T-helper 9 cell (primary cell): ENCODE measurements at places on chromosomes 1 and 21.

DNA sequence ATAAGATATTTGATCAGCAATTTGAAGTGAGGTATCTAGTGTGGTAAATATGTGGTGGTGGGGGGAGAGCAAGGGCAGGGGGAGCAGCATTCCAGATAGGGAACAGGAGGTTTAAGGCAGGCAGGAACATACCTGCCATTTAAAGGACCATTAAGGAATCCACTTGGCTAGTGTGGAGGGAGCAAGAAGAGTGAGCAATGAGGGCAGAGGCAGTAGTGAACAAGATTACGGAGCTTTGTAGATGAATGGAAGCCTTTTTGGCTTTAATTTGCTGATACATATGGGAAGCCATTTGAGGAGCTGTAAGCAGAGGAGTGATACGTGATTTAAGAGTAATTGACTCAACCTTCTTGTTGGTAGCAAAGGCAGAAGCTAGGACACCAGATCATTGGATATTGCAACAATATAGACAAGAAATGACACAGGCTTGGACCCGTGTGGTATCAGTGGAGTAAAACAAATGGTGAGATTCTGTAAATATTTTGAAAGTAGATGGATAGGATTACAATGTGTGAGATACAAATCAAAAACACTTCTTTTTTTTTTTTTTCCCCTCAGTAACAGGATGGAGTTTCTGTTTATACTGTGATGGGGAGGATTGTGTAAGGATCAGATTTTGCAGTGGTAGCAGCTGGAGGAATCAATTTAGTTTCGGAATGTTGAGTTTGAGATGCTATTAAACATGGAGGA lies 73.8 kb upstream of the B3GALT2 start:
- DNase-seq: no peak

GRCh38 chr21:42396799-42397745 lies 1.2 kb upstream of the TMPRSS3 start:
- no peak for DNase-seq

DNA sequence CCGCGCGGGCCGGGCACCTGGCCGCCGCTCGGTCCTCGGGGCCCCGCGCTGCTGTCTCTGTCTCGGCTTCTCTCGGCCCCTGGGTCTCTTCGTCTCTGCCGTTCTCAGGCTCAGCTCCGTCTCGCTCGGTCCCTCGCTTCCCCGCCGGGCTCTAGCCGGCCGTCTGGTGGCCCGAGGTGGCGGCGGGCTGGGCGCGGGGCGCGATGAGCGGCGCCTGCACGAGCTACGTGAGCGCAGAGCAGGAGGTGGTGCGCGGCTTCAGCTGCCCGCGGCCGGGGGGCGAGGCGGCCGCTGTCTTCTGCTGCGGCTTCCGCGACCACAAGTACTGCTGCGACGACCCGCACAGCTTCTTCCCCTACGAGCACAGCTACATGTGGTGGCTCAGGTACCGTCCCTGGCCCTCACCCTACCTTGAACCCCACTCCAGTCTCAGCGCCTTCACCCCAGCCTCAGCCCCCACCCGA lies 355 bp downstream of the SHISAL2A start:
- peak; percentile 27 for DNase-seq

GRCh38 chr1:40421431-40422384 lies 28.6 kb upstream of the ZFP69B start:
- DNase-seq: no peak

- no peak for DNase-seq
Measured at GRCh38 chr1:60978421-60979357, 103.7 kb upstream of the NFIA start.

DNA sequence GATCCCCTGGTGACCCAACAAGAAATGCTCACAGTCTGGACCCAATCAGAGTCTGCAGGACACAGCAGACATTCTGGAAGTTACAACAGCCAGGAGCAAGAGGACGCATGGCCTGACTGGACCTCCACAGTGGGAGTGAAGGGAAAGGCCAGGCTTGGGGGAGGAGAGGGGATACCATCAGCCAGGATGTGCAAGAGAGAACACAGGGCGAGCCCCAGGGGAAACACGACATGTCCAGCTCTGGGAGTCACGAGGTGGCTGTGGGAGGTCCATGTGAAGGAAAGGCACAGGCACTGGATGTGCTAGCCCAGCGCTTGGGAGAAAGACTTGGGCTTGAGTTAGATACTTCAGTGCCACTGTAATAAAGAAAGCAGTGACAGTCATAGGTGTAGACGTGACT lies 87.3 kb downstream of the HSF2BP start:
- DNase-seq: no peak

DNA sequence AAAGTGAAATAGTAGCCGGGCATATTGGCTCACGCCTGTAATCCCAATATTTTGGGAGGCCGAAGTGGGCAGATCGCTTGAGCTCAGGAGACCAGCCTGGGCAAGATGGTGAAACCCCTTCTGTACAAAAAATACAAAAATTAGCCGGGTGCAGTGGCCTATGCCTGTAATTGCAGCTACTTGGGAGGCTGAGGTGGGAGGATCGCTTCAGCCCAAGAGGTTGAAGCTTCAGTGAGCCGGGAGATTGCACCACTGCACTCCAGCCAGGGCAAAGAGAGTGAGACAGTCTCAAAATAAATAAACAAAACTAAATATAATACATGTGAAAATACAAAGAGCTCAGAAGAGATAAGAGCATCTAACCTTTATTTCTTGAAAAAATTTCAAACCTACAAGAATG lies 2.3 kb upstream of the MSTO1 start:
- no peak for DNase-seq

GRCh38 chr1:31949862-31950261 lies 11.7 kb upstream of the PTP4A2 start:
- no peak for DNase-seq

GRCh38 chr1:36760081-36760480 lies 274.2 kb downstream of the GRIK3 start:
- DNase-seq: no peak

- no peak for DNase-seq
Measured at GRCh38 chr1:46452931-46453325, 36.7 kb upstream of the DMBX1 start.

DNA sequence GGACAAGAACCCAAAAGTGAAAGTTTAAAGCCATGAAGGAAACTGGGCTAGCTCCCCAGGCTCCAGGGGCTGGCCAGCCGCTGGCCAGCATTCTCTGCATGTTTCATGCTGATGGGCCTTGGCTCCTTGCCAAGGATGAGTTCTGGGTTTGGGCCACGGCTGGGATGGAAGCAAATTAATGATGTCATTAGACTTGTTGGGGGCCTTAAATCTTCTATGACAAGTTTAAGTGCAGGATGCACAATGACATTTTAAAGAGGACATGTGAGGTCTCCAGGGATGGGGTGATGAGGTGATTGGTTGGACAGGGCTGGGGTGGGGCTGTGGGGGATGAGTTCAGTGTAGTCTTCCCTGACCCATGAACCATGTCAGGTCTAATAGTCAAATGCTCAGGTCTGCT lies 199.6 kb downstream of the TRABD2B start:
- no peak for DNase-seq

DNA sequence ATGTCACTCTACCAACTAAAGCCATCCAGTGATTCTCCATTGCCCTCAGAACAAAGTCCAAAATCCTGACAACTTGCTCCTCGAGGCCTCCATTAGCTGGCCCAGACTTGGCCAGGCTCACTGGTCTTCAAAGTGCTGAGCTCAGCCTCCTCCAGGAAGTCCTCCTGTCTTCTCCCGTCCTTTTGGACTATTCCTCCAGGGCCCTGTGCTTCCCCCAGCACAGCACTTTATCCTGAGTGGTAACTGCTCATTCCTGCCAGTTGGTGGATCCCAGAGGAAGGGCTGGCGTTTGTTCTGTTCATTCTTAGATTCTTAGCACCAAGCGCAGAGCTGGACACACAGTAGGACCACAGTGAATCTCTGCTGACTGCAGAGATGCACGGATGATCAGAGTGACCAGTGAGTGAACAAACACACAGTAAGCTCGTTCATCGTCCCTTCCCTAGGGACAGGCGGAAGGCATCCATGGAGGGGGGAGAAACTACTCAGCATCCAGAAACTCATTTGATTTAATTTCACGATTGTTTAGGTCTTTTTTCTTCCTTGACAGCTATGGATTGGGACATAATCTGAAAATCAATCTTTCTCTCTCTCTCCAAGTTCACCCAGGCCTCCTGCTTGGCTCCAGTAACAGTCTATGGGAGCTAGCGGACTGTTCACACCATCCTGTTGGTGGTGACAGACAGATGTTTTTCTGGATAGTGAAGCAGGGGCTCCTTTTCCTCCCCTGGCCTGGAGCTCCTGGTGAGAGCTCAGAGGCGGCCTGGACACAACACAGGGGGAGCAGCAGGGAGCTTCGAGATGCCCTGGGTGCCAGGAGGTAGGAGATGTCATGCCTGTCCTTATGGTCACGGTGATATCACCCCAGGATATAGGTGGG lies 180.2 kb downstream of the PTPRU start:
- DNase-seq: no peak

- DNase-seq: no peak
Measured at GRCh38 chr1:56125316-56125715, 454.0 kb downstream of the PLPP3 start.

DNA sequence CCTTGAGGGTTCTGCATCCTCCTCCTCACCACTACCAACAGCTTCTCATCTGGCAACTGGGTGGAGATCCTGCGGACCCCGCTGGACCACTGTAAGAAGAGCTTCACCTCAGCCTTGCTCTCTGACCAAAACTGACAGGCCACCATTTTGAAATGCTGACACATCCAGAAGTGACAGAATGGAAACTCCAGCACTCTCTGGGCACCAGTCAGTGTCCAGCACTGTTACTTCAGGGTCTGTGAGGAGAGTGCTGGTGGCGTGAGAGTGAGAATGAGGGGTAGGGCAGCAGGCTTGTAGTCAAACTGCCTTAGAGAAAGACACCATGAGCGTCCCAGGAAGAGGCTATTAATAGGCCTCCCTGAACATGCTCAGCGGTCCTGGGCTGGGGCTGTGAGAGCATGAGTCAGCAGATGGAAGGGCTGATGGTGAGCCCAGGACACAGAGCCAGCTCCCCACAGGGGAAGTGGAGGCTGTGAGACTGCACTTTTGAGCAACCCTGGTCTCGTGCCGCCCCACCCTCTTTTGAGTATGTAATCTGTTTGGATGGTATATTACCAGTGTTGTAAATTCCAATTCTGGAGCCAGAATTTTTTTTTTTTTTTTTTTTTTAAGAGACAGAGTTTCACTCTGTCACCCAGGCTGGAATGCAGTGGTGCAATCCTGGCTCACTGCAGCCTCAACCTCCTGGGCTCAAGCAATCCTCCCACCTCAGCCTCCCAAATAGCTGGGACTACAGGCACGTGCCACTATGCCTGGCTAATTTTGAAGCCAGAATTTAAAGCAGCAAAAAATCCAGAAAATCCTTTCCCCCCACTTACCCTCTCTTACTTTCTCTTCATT lies 34.4 kb upstream of the SLC30A1 start:
- no peak for DNase-seq

DNA sequence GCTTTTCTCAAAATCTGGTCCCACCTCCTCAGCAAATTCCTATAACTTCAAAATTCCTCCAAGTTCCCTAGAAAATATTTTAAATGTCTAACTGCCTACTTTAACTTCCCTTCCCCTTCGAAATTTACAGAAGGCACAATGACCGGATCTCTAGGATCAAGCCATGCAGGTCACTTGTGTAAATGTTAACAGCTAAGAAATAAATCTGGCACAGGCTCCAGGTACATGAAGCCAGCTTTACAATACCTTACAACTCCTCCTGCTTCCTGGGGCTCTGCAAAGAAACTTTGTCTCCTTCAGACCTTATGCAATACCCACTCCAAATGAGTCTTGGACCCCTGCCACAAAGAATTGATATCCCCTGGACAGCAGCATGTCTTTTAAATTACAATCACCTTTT lies 1164.2 kb downstream of the BRINP3 start:
- DNase-seq: no peak

DNA sequence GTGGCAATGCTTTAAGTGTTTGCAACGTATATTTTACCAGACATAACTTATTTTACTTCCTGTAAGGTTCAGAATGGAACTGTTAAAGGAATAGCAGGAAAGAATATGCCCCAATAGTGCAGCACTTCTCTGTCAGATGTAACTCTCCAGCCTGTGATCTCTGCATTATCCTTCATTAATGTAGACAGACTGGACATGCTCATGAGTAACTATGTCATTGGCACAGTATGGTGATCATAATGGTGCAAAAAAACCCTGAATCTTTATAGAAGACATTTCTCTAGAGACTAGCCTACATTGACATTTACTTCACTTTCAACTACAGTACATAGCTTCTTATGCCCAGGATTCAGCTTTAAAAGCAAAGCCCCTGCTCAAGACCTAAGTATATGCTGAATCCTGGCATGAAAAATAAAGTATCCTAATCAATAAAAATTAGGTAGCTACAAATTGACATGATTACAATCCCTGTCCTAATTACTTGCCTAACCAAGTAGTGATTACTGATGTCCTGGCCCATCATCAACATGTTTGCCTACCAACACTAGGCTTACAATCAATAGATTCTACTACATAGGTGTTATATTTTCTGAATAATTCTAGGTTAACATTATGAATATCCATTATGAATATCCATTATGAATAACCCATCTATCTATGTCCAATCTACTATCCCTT lies 13.9 kb downstream of the COX20 start:
- DNase-seq: no peak

DNA sequence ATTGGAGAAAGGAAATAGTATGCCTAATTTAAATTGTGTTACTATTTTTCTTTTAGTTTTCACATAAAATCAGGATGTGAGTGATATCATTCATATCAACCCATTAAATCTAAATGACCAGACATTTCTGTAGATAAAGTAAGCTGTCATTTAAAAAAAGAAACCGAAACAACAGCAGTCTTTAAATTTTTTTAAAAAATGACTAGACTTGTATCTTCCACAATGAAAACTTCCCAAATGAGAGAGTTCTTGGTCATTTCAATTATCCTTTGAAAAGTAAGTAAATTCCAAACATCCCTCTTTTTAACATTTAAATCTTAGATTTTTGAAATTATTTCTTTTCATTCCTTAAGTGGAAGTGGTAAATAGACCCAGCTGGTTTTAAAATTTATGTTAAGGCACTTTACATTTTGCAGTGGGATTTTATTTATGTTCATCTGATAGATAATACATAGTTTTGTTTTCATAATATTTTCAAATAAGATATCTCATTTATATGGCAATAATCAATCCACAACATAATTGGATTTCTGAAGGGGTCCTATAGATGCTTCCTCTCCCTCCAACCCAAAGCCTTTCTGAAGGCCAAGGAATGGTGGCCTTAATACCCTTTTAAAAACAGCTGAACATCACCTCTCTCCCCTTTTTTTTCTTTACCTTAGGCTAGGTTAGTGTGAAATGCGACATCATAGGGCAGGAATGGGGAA lies 3.1 kb downstream of the FOXD3 start:
- DNase-seq: no peak
